Lower leg skin (tissue), 4 donors: ENCODE measurements at places on chromosomes 1 and 21. TPM values are rescaled to one million over a fixed set of nuclear protein-coding genes. Genes with fewer than 3 reads are reported as not detected.

The TRIM63 gene
- total RNA-seq, result 0.21 TPM

The SLC45A1 gene
- total RNA-seq, result 1.1 TPM

The SH2D1B gene
- total RNA-seq, result not detected

The S100A2 gene
- 95.1 TPM for total RNA-seq

The CHODL gene
- total RNA-seq, result 1.8 TPM

The EVA1C gene
- total RNA-seq, result 71.5 TPM

The RGSL1 gene
- total RNA-seq, result not detected

The ZNF648 gene
- 0.57 TPM for total RNA-seq

The GPR153 gene
- 6.2 TPM for total RNA-seq

The RGS4 gene
- total RNA-seq, result 0.36 TPM

DNA sequence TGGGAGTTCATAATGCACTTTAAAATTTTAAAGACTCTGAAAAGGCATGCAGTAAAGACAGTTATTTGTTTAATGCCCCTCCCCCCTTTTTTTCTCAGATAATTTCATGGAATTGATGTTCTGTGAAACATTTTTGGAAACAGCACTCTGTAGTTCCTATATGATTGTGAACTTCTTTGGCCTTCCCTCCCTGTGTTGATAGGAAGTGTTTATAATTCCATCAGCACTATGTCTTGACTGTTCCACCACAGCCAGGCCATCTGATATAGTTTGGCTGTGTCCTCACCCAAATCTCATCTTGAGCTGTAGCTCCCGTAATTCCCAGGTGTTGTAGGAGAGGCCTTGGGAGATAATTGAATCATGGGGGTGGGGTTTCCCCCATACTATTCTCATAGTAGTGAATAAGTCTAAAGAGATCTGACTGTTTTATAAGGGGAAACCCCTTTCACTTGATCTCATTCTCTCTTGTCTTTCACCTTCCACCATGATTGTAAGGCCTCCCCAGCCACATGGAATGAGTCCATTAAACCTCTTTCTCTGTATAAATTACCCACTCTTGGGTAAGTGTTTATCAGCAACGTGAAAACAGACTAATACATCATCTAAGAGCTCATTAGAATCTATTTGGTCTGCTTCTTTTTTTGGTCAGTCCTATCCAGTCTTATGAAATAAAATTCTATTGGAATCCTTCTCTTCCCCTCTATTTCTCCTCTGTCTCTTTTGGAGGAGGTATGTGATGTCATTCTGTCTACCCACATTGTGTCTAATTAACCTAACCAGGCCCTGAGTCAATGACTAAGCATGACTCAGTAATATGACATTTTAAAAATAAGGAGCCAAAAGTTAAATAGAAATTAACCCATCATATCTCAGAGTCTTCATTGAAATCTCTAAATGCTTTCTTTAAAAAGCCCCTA is 8.9 kb downstream of the CCDC185 start:
- no peak for DNase-seq

GRCh38 chr1:155671750-155672149 is 16.8 kb downstream of the YY1AP1 start:
- DNase-seq, result no peak

GRCh38 chr1:6998267-6998666 is 213.0 kb downstream of the CAMTA1 start:
- DNase-seq, result no peak

DNA sequence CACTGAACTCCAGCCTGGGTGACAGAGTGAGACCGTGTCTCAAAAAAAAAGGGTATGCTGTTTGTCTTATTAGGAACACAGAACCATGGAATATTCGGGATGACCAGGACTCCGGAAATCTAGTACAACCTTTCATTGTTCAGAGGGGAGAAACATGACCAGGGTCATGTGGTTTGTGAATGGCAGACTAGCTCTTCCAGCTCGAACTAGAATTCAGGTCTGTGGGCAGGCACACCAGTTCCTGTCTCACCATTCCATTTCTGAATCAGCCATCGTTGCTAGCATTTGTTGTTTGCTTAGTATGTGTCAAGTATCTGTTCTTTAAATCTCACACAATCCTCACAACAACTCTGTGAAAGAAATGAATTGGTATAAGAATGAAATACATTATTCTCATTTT is 50.9 kb downstream of the MDM4 start:
- DNase-seq, result no peak

DNA sequence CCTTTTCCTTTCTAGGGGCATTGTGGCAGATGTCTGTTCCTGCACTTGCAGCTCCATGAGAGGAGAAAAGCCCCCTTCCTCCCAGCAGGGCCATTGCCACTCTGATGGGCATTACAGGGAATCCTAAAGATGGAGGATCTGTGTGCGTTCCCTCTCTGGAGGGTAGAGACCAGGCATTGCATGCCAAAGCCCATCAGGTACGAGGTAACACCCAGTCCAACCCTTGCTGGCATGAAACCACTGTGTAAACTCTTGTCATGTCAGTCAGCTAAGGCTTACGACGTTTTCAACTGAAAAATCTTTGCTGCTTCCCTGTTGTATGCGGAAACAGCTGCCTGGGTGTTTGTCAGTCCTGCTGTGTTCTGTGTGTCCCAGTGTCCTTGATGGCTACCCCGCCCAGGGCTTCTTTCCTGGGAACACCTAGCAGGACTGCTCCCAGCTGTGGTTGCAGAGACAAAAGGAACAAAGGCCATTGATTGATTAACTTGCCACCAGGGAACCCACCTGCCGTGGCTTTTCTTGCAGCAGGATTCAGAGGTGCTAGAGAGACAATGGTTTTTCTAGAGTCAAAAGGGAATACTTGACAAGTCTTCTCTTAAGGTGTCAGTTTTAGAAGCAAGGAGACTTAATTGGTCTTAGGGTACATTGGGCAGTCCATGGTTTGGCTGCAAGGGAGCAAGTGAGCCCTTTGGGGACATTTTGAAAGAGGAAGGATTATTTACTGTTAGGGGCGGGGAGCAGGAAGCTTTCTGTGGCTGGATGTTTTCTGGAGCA is 24.6 kb downstream of the B3GALT5 start:
- DNase-seq, result no peak

GRCh38 chr1:18326211-18326897 is 154.4 kb upstream of the KLHDC7A start:
- DNase-seq, result no peak

- DNase-seq, result no peak
Measured at GRCh38 chr1:33282791-33283190, 26.5 kb downstream of the ZNF362 start.

DNA sequence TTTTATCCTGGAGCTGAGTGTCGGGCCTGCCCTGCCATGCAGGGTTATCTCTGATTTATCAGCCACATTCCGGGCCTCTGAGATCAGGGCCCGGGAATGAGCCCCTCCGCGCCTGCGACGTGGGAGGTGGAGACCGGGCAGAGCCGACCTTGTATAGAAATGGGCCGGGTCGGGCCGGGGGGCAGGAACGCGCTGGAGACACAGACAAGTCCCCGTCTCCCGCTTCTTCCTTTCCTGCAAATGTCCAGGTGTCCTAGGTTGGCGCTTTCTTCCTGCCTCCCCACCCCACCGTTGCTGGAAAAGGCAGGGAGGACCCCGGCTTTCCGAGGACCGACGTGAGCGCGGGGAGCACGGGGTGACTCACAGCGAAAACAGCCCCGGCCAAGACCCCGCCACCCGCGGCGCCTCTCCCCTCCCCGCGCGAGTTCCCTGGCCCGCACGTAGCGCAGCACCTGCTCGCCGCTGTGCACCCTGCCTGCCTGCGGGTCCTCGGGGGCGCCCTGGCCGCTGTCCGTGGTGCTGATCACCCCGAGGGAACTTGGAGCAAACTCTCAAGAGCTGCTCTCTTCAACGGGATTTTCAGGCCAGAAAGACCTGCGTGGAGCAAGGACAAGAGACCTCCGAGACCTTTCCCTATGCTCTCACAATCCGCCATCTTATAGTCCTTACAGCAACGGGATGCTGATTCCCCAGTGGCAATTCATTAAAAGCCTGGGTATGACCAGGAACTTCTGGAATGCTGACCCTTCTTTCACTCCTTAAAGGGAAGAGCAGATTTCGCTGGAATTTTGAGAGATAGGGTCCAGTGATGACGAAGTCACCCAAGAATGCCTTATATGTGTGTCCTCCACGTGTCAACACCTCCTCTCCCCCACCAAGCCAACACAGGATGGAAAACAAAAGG is 475 bp upstream of the NPPB start:
- no peak for DNase-seq

DNA sequence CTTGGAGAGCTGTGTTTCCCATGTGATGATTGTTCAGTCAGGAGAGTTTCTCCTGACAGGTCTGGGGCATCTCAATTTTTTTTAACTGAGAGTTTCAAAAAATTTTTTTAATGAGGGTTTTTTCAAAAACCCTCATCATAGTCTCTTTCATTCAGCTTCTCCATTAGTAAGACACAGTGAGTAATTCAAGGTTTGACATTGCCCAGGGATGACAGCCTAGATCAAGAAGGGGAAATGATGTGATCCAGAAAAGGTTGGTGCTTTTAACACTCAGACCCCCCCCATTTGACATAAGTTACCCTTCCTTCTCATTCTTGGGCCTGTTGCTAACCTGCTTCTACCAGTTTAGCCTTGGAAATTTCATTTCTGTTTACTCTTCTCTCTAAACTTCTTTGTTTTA is 189.4 kb upstream of the HOOK1 start:
- no peak for DNase-seq

DNA sequence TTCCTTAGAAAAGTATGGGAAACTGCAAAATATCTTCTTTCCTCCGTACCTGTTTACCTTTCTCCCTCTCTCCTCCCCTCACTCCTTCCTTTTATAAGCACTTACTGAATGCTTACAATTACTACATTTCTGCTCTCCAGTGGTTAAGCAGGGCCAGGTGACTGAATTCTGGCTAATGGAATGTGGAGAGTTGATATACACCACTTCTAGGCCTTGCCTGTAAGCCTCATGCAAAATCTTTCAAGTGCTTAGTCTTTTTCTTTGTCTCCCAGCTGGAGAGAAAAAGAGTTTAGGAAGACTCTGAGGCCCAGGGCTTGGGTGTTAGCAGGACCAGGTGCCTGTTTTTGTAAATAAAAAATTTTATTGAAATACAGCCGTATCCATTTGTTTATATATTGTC is 77.7 kb upstream of the CACNA1E start:
- DNase-seq, result no peak

DNA sequence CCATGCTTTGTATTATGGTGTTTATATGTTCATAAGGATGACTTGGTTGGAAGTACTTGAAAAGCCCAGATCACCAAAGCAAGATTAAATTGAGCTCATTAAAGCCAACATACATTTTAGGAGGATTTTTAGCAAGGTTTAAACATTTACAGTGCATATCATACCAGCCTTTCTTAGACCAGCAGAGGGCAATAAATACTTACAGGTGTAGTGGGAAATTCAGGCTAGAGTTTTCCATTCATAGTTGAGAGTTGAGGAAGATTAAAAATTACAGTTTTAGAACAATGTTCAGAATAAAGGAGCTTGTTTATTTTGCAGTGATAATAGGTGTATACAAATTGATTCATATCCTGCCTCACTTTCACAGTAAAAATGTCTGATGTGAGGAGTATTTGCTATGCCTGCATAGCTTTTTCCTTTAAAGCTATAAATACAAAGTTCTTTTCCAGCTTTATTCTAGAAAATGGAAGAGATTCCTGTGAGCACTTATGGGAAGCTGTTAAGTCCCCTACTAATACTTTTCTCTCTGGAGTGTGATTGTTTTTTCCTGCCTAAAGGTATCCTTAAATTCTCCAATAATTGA is 35.3 kb downstream of the DTL start:
- no peak for DNase-seq

- DNase-seq, result no peak
Measured at GRCh38 chr1:160108888-160109662, 6.5 kb upstream of the ATP1A2 start.

GRCh38 chr1:183885142-183885735 is 80.3 kb downstream of the RGL1 start:
- no peak for DNase-seq

DNA sequence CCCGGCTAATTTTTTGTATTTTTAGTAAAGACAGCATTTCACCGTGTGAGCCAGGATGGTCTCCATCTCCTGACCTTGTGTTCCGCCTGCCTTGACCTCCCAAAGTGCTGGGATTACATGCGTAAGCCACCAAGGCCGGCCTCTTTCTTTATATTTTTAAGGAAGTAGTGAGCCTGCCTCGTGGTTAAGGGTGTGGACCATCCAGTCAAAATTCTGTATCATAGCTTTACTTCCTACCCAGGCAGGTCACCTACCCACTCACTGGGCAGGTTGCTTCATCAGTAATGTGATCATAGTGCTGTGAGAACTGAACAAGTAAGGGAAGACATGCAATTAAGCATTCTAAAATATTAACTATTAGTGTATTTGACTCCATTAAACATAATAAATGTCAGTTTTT is 8.1 kb upstream of the ACOT7 start:
- no peak for DNase-seq

GRCh38 chr1:212089560-212090163 is 54.1 kb downstream of the DTL start:
- DNase-seq, result no peak

DNA sequence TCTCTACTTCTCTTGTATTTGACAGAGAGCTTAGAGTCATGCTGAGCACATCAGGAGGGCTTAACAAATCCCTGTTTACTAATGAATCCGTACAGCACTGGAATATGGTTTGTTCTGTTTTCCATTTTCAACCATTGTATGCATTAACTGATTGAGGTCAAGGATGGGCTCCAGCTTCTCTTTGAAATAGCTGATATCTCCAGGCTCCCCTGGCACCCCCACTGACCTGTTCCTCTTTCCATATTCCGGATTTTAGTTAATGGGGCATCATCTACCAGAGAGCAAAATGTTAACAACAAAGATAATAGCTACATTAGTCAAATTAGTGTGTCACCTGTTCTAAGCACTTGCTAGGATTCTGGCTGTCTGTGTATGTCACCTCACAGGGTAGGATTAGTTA is 57.6 kb downstream of the NENF start:
- no peak for DNase-seq

GRCh38 chr1:50637460-50637859 is 214.2 kb upstream of the DMRTA2 start:
- DNase-seq, result no peak

DNA sequence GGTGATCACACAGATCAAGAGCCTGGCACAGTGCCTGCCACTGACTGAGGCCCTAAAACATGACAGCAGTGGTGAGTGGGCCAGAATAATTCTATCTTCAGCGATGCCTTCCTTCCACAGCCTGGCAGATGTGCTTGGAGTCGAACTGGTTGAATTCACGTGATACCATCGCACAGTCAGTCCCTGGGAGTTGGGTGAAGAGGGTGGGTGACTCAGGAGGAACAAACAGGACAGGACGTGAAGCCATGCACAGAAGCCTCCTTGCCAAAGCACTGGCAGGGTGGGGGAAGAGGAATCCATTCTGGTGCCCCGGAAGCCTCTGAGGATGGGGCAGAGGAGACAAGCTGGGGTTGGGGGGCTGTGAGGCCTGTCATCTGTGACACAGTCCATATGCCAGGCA is 80.3 kb upstream of the WNT4 start:
- no peak for DNase-seq
